ENCODE measurements at places on chromosomes 4 and X.

DNA sequence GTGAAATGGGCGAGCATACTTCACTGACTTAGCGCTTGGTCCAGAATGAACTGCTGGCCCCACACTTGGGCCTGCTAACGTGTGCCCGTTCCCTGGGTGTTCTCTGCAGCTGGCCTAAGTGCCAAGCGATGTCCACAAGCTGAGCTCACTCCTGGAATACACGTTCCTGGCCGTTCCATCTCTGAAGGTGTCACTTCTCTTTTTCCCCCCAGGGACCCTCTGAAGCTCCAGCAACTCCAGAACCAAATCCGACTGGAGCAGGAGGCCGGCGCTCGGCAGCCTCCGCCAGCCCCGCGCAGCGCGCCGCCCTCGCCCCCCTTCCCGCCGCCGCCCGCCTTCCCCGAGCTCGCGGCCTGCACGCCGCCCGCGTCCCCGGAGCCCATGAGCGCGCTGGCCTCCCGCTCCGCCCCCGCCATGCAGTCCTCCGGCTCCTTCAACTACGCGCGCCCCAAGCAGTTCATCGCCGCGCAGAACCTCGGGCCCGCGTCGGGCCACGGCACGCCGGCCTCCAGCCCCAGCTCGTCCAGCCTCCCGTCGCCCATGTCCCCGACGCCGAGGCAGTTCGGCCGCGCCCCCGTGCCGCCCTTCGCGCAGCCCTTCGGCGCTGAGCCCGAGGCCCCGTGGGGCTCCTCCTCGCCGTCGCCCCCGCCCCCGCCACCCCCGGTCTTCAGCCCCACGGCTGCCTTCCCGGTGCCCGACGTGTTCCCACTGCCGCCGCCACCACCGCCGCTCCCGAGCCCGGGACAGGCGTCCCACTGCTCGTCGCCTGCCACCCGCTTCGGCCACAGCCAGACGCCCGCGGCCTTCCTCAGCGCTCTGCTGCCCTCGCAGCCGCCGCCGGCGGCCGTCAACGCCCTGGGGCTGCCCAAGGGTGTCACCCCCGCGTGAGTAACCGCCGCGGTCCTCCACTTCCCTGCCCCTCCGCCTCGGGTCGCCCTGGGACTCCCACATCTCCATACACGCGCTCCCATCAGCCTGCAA lies 132.3 kb downstream of the CBR4 start:
- DNase-seq, result peak; percentile 21

DNA sequence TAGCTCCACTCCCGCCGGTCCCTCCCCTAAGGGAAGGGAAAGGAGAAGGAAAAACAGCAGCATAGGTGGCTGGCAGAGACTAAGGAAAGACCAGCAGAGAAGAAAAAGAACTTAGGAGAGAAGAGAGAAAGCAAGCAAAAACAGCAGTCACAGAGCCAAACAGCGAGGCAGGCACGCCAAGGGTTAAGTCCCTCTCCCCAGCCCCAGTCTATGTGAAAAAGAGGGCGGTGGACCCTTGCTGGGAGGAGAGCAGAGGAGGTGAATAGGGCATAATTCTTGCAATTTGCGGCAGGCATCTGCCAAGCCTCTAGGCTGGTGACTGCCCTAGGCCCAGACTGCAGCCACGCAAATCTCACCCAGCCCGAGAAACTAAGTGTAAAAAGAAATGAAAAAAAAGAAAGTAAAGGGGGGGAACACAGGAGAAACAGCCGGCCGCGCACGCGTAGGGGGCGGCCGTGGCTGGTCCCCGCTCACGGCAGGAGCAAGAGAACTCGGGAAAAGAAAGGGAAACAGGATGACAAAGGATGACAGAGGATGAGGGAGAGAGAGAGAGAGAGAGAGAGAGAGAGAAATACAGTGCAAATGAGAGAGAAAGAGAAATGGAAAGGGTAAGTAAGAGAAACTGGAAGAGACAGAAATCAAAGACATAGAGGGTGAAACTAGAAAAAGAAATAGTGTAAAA lies 48.6 kb downstream of the MAGEA9 start:
- DNase-seq, result peak; percentile 29

DNA sequence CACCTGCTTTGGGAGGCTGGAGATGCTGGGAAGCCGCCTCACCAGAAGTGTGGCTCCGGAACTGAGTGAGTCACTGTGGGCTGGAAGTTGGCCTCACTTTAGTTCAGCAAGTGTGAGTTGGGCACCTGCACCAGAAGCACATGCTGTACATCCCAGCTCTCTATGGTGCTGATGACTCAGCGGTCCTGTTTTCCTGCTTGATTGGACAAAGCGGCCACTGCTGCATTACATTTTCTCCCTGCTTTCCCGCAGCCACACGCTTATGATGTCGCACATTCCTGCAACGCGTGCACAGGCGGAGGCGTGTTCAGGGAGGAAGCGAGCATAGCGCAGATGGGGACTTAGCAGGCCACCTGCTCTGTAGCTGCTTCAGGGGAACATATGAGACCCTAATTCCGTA lies 26.7 kb upstream of the CLDN34 start:
- no peak for DNase-seq

GRCh38 chr4:8039290-8039689 lies 99.6 kb upstream of the AFAP1 start:
- no peak for DNase-seq

- no peak for DNase-seq
Measured at GRCh38 chrX:71923516-71923915, 12.9 kb downstream of the NHSL2 start.

- no peak for DNase-seq
Measured at GRCh38 chr4:186848437-186848836, 124.8 kb upstream of the FAT1 start.
